ENCODE measurements at places on chromosomes 5 and 9.

DNA sequence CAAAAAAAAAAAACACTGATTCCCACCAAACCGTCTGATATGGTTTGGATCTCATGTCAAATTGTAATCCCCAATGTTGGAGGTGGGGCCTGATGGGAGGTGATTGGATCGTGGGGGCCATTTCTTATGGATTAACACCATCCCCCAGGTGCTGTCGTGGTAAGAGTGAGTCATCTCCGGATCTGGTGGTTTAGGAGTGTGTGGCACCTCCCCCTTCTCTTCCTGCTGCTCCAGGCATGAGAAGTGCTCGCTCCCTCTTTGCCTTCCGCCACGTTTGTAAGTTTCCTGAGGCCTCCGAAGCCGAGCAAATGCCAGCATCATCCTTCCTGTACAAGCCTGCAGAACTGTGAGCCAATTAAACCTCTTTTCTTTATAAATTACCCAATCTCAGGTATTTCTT lies 45.2 kb downstream of the HSD17B3 start:
- peak; percentile 66 for DNase-seq

GRCh38 chr5:52996979-52997378 lies 7.8 kb downstream of the ITGA2 start:
- DNase-seq, result no peak

GRCh38 chr5:174723979-174724483 lies 351 bp upstream of the MSX2 start:
- DNase-seq, result peak; percentile 42

DNA sequence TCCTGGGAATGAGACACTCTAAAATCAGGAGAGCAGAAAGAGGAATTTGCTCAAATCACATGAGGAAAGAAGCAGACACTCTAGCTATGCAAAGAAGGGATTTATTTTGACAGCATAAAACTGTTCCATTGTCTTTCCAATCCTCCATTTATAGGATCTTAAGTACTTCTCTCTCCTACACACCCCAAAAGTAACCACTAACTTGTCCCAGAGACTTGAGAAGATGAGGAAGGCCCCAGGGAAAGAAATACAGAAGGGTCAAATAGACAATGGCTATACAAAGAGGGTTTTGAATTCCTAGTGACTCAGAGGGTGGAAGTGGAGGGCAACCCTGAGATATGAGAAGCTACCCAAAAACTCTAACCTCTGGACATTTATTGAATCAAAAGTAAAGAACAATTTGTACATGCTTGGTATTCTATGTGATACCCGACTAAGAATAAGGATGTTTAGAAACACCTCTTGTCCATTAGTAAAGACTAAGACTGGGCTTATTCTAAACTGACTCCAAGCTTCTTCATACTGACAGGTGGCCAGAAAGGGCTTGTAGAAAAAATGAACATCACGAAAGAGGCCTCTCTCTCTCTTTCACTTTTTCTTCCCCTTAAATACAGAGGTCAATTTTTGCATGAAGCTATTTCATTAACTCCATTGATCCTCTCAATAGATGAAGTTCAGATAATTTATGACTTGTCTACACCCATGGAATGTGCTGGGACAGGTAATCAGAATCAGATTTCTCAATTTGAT lies 20.6 kb downstream of the DMAC1 start:
- DNase-seq, result no peak

DNA sequence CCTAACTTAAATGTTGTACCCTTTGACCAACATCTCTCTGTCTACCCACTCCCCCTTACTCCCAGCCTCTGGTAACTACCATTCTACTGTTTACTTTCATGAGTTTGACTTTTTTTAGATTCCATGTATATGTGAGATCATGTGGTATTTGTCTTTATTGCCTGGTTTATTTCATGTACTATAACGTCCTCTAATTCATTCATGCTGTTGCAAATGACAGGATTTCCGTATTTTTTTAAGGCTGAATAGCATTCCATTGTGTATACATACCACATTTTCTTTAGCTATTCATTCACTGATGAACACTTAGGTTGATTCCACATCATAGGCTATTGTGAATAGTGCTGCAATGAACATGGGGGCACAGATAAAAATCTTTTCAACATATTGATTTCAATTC lies 11.8 kb upstream of the NDUFB6 start:
- DNase-seq, result no peak

DNA sequence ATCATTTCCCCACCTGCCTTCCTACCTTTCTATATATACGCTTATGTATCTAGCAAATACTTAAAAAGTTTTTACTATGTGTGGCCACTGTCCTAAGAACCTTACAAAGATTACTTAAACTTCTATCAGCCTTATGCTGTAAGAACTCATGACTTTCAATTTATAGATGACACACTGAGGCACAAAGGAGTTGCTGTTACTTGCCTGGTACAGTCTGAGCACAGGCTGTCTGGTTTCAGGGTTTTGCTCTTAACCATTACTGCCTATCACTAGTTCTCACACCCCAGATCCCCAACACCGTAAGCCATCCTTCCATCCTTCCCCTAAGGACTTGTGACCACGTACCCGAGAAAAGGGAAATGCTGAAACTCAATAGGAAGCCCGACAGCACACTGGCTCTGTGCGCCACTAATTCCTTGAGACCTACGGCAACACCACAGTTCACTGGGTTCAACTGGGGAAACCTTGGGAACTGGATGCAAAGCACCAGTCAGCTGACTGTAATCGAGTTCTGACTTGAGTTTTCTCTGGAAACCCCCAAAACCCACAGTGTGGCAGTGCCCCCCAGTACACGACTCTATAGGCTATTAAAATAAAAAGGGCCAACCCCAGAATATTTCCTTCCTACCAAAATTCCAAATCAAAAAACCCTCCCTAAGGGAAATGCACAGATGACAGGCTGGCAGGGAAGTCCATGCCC lies 56.0 kb downstream of the AUH start:
- DNase-seq, result no peak

- DNase-seq, result no peak
Observed at GRCh38 chr9:71090896-71091295, 30.5 kb downstream of the TRPM3 start.

- DNase-seq, result peak; percentile 34
Observed at GRCh38 chr9:72509053-72509452, 12.4 kb upstream of the TMC1 start.

GRCh38 chr9:36486329-36486932 lies 86.3 kb upstream of the MELK start:
- peak; percentile 47 for DNase-seq

GRCh38 chr5:127229185-127229889 lies 61.3 kb upstream of the MEGF10 start:
- peak; percentile 30 for DNase-seq

DNA sequence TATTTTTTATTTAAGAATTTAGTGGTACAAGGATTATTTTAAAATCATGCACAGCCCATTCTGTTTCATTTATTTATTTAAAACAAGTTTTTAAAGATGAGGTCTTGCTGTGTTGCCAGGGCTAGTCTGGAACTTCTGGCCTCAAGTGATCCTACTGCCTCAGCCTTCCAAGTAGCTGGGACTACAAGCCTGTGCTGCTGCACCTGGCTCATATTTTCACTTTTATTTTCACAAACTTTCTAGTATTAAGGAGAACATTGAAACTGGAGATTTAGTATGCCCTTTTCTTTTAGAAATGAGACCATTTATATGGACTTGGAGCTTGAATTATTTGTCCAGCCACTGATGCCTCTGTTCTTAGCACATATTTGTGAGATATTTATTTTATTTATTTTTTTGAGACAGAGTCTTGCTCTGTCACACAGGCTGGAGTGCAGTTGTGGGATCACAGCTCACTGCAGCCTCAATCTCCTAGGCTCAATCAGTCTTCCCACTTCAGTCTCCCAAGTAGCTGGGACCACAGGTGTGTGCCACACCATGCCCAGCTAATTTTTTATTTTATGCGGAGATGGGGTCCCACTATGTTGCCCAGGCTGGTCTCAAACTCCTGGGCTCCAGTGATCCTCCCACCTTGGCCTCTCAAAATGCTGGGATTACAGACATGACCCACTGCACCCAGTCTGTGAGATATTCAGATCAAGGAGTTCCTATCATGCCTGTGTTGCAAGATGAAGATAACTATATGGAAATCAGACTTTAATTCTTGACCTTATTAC lies 7.4 kb downstream of the DMXL1 start:
- DNase-seq, result no peak

- DNase-seq, result peak; percentile 21
Observed at GRCh38 chr5:159449925-159450324, 119.6 kb upstream of the IL12B start.

- DNase-seq, result peak; percentile 80
Observed at GRCh38 chr5:16819522-16820167, 116.4 kb downstream of the MYO10 start.

- no peak for DNase-seq
Observed at GRCh38 chr9:13443346-13444244, 164.1 kb upstream of the MPDZ start.

DNA sequence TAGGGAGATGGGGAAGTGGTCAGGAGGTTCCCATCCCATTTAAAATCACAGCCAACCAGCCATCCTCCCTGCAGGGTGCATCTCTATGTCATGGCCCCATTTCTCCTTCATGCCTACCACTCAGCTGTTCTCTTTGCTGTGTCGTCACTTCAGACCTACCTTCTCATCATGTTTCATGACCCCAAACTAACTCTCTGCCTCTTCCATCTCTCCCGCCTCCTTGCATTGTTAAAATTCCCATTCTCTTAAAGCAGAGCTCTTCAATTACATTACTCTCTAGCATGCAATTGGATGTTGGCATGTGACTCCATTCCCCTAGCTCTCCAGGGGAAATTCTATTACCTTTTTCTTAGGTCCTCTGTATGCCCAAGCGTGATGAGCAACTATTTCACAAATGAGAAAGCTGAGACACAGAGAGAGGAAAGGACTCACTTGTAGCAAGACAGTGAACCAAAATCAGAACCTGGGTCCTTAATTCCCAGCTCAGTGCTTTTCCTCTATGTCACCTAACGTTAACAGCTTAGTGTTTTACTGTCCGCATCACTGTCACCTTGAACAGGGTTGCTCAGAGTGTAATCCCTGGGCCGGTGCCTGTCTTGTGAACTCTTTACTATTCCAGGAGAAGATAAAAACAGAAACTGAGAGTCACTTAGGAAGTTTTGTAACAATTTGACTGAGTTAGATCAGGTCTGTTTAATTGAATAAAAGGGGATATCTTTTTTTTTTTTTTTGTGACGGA lies 28.1 kb downstream of the PDE6A start:
- no peak for DNase-seq

GRCh38 chr5:147822686-147823491 lies 8.6 kb downstream of the SPINK1 start:
- DNase-seq, result peak; percentile 66

- peak; percentile 69 for DNase-seq
Observed at GRCh38 chr5:91272858-91273257, 110.3 kb downstream of the ARRDC3 start.

DNA sequence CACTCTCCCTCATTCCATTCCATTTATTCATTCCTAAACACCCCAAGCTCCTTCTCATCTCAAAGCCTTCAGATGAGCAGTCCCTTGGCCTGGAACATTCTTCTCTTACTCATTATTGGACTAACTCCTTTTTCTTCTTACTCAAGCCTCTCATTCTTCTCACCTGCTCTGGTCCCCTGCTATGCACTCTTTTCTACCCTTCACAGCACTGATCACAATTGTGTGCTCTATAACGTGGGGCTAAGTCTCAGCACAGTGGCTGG lies 212.4 kb downstream of the MAPKAP1 start:
- peak; percentile 53 for DNase-seq

GRCh38 chr5:35863159-35863558 lies 6.5 kb downstream of the IL7R start:
- no peak for DNase-seq

DNA sequence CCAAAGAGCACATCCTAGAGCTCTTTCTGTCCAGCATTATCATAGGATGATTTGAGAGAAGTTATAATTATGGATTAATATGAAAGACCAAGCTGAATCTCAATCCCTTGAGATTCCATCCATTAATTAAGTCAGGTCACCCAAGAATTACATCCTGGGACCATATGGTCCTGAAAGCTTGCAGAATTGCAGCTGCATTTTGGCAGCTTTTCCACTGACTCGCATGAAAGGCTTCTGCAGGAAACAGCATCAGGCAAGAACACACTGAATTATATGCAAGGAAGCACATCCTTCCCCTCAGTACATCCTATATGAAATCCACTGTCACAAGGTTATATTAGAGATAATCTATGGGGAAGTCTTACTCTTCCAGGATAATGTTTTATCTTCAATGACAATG lies 109.1 kb upstream of the CTNND2 start:
- DNase-seq, result no peak

DNA sequence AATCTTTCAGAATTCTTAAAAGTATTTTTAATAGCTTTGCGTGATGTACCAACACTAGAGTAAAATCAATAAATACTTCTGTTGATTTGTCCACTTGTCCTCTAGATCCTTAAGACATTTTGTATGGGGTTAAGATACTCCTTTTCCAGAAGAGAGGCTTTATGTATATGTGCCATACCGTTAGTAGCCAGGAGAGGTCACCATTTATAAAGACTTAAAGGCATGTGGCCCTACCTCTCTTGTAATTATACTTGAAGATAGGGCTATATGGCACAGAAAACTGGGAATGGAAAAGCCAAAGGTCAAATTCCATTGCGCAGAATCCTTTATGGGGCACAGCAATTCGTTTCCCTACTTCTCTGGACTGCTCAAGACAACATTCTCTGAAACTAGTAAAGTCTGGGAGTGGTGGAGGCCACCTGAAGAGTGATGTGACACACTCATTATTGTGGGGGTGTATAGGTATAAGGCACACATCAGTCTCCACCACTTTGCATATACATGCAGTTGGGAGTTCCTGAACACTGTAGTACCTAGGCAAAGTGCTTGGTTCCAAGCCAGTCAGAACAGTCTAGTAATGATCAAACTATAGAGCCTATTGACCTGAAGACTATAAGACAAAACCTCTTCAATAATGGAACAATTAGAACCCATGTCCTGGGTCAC lies 140.1 kb upstream of the FBXL17 start:
- peak; percentile 80 for DNase-seq

DNA sequence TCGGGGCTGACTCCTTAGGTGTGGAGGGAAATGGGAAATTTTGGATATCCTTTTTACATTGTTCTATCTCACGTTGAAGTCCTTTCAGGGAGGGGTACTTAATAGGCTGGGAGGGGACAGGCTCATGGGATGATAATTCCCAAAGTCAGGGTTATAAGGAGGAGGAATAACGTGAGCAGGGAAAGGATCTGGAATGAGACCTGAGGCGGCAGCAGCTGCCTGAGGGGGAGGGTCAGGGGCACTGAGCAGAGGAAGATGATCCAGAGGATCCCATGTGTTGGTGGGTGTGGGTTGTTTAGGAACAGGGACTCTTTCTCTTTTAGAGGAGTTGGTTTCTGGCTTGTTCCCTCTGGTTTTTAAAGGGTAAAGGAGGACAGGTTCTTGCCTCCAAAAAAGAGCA lies 18.7 kb downstream of the IFT74 start:
- DNase-seq, result no peak

GRCh38 chr9:22118810-22119521 lies 109.9 kb upstream of the CDKN2B start:
- DNase-seq, result no peak

GRCh38 chr5:11037941-11038340 lies 276.9 kb upstream of the DAP start:
- no peak for DNase-seq

DNA sequence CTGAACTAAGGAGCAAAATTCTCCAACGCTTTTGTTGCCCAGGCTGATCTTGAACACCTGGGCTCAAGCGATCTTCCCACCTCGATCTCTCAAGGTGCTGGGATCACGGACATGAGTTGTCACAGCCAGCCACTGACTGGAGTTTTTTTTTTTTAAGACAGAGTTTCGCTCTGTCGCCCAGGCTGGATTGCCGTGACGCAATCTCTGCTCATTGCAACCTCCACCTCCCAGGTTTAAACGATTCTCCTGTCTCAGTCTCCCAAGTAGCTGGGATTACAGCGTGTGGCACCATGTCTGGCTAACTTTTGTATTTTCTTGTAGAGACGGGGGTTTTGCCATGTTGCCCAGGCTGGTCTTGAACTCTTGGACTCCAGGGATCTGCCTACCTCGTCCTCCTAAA lies 58.2 kb downstream of the EHMT1 start:
- DNase-seq, result no peak
